ENCODE measurements at places on chromosomes 5 and 9.
A peak's percentile ranks its signal among the peaks of the same experiment; 100 is the strongest.

DNA sequence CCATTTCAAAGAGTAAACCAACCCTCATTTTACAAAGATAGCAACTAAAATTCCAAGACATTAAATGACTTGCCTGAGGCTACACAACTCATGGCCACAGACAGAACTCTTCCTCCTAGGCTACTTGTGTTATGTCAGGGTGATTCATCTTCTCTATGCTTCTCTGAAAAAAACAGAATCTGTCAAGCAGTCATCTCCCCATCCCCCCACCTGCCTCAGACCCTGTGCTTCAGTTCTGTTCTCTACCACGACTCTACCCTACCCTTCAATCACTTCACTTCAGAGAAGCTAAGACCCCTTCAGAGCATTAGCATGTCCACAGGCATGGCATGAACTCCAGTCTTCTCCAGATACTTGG, 277.7 kb upstream of the PTGER4 start:
- no peak for DNase-seq

DNA sequence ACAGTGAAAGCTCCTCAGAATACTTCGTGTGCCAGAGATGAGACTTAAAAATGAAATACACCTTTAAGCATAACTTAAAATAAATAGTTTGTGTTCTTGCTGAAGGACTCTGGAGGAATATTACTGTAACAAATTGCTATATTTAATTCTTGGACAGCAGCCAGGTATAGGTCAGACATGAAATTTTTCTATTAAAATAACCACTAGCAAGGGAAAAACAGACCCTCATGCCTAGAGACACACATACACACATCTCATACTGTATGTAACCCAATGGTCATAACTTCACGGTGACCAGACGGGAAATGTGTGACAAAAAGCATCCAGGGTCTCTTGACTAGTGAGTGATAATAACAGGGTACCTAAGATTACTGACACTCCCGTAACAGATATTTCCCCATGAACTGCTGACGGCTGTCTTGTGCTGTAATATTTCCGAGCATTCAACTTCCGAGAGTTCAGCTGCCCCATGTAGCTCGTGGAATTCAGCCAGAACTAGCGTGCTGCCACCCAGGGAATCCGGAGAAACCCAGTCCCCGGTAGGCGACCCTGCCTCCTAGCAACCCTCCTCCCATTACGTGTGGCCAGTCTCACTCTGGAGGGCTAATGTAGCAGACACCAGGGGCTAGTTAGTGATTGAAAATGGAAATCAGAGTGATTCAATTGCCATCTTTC, 2295.1 kb upstream of the WWC1 start:
- no peak for DNase-seq

DNA sequence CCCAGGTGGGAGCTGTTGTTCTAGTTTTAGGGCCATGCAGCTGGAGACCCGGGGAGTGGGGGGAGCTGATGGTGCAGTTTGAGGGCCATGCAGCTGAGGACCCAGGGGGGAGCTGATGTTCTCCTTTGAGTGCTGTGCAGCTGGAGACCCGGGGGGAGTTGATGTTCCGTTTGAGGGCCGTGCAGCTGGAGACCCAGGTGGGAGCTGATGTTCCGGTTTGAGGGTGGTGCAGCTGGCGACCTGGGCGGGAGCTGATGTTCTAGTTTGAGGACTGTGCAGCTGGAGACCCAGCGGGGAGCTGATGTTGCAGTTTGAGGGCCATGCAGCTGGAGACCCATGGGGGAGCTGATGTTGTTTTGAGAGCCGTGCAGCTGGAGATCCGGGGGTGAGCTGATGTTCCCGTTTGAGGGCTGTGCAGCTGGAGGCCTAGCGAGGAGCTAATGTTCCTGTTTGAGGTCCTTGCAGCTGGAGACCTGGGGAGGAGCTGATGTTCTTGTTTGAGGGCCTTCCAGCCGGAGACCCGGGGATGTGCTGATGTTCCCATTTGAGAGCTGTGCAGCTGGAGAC, 14.6 kb downstream of the PDCD6 start:
- DNase-seq = no peak

GRCh38 chr9:136365775-136366222, 2.3 kb upstream of the DNLZ start:
- DNase-seq = no peak

DNA sequence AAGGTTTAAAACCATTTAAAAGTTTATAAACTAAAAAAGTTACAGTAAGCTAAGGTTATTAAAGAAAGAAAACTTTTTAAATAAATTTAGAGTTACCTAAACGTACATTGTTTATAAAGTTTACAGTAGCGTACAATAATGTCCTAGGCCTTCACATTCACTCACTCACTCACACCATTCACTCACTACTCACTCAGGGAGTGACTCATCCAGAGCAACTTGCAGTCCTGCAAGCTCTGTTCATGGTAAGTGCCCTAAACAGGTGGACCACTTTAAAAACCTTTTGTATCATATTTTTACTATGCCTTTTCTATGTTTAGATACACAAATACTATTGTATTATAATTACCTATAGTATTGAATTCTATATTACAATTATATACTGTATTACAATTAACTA, 190.8 kb upstream of the RASA1 start:
- DNase-seq = no peak

GRCh38 chr5:62256161-62257019, 49.6 kb upstream of the KIF2A start:
- peak; percentile 32 for DNase-seq

- DNase-seq = no peak
Measured at GRCh38 chr5:166073901-166074581, 2217.4 kb upstream of the WWC1 start.

DNA sequence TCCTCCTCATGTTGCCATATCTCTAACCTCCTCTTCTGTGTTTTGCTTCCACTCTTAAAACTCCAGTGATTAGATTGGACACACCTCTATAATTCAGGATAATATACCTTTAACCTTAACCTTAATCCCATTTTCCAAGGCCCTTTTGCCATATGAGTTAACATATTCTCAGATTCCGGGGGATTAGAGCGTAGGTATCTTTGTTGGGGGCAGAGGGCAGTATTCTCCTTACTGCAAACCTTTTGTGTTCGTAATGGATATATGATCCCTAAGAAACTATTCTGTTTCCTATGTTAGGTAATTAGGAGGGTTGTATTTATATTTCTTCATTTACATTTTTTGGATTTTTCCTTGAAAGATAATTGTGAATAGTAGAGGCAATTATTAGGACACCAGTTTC, 99.5 kb downstream of the VPS13A start:
- DNase-seq = no peak

GRCh38 chr9:77807281-77807683, 159.2 kb upstream of the GNA14 start:
- DNase-seq = no peak

DNA sequence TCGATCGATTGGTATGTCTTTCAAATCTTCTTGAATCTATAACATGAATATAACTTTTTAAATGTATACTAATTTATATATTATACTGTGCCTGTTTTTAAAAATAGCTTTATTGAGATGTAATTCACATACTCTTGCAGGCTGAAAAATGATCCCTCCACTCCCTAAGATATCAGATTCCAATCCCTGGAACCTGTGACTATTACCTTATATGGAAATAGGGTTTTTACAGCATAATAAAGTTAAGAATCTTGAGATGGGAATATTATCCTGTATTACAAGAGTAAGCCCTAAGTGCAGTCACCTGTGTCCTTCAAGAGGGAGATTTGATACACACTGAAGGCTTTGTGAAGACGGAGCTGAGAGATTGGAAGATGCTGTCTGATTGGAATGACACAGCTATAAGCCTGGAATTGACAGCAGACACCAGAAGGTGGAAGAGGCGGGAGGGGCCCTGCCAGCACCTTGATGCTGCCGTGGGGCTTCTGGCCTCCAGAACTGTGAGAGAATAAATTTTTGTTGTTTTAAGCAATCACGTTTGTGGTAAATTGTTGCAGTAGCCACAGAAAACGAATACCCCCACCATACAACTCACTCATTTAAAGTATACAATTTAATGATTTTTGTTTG, 161.3 kb downstream of the RMI1 start:
- DNase-seq = no peak

GRCh38 chr5:140035881-140036280, 7.2 kb downstream of the NRG2 start:
- no peak for DNase-seq

DNA sequence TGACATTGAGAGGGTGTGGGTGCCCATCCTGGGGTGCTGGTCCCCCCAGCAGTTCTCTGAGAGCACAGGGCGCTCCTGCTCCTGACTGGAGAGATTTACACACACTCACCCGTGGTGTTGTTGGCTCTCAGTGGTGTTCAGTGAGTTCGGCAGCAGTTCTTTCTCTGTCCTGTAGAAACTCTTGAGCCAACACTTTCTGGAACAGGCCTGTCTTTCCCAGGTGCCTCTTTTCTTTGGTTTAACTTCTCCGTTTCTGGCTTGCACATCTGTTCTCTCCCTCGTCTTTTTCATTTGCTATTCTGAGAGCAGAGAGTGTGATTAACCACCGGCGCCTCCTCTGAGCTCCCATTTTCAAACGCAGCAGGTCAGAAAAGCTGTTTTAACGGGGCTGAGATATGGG, 284.5 kb downstream of the IRX2 start:
- no peak for DNase-seq

GRCh38 chr9:36423206-36423605, 23.1 kb upstream of the RNF38 start:
- no peak for DNase-seq

- no peak for DNase-seq
Measured at GRCh38 chr9:114114364-114114763, 15.3 kb upstream of the KIF12 start.
